ENCODE measurements at places on chromosomes 1 and 21.

GRCh38 chr21:31408301-31409088 is 64.4 kb upstream of the TIAM1 start:
- DNase-seq = no peak

DNA sequence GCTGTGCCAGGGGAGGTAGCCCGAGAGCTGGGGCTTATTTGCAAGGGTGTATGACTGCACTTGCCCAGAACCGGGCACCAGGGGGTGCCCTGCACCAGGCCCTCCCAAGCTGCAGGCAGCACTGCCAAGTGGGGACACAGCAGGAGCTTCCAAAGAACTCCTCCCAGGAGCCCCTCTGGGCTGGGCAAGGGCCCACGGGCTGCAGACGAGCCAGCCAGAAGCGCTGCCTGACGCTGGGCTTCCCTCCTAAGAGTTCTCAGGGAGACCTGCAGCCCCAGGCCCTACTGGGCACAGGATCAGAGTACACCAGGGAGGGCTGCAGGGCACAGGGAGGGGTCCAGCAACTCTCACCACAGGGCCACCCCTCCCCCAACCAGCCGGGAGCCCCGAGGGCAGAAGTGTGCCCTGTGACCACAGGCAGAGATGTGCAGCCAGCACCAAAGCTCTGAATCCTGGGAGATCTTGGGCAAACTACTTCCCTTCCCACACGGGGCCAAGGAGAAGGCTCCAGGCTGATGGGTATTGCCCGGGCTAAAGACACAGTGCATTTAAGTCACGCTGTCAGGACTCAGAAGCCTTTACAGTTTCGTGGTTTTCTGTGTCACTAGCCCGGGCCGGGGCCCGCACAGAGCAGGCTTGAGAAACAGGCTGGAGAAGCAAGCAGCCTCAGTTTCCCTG is 63.4 kb downstream of the KCNAB2 start:
- DNase-seq = no peak

- DNase-seq = no peak
These were observed 4.7 kb downstream of the PDXK start for GRCh38 chr21:43723648-43724047.

GRCh38 chr1:233998891-233999290 is 94.4 kb downstream of the SLC35F3 start:
- no peak for DNase-seq

DNA sequence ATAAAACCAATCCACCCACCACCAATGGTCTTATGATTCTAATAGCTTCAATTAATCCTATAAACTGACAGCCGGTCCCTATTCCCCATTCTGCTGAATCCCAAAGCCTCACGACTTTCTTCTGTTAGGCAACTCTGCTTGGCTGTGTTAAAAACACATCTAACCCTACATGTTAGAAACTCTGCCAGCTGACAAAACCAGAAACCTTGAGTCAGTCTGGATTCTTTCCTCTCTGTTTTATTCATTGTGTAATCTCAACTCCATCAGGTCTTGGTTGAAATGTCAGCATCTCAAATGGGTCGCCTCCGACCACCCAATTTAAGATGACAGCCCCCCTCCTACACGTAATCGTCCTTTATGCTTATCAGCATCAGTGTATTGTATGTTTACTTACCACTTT is 312.1 kb downstream of the DISC1 start:
- DNase-seq = no peak

GRCh38 chr1:216054600-216054999 is 368.6 kb downstream of the USH2A start:
- DNase-seq = no peak
